Stimulated activated CD8-positive, alpha-beta memory T cell treated with anti-CD3 and anti-CD28 coated beads, Interleukin-7, amount 100 ng/mL, for 24 hours (primary cell): ENCODE measurements at places on chromosomes 16 and 17.

DNA sequence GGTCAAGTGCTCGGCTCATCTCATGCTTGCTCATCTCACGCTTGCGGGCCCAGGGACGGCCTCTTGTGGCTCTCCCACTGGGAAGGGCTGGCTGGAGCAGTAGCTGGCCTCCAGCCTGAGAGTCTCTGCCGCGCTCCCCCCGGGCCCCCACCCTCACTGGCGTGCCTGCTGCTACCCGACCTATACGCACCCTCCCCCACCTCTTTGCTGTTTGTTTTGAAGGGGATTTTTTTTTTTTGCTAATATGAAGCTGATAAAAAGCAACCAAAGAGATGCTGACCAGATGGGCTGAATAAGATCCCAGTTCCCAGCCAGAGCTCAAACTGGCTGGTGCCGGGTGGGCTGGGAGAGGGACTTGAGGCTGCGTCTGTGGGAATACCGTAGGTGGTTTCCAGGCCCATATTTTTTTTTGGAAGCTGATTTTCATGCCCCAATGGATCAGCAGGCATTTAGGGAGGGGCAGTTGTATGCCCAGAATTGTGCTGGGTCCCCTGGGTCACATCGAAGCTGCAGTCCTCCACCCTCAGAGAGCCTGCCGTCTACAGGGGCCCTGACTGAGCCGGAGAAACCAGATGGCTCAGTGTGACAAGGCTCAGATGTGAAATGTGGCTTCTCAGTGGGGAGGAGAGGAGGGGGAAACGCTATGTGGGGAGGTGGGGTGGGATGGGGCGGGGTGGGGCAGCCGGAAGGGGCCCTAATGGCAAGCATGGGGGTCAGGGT, 115.0 kb downstream of the RAP1GAP2 start:
- no peak for DNase-seq

- DNase-seq, result no peak
Observed at GRCh38 chr16:85800321-85800669, 800 bp downstream of the COX4I1 start.

GRCh38 chr16:35746281-35746962, 2287.0 kb downstream of the TP53TG3F start:
- DNase-seq, result no peak

- no peak for DNase-seq
Observed at GRCh38 chr17:49834118-49834743, 13.6 kb downstream of the TAC4 start.

DNA sequence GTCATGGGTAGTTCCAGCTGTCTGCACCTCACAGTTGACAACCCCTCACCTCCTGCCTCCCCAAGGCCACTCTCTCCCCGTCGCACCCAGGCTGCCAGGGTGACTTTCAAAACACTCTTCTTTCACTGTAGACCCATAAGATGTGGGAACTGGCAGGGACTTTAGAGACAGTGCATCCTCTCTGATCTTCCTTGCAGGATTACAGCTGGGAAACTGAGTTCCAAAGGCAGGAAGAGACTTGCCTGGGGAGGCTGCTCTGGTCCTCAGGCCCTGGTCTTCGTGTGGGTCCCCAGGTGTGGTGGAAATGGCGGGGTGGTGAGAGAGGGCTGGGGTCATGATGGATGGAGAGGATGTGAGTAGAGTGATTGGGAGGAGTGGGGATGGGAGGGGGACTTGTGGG, 21.9 kb upstream of the NKD1 start:
- no peak for DNase-seq

- DNase-seq, result no peak
Observed at GRCh38 chr17:27379888-27380533, 76.2 kb upstream of the KSR1 start.

DNA sequence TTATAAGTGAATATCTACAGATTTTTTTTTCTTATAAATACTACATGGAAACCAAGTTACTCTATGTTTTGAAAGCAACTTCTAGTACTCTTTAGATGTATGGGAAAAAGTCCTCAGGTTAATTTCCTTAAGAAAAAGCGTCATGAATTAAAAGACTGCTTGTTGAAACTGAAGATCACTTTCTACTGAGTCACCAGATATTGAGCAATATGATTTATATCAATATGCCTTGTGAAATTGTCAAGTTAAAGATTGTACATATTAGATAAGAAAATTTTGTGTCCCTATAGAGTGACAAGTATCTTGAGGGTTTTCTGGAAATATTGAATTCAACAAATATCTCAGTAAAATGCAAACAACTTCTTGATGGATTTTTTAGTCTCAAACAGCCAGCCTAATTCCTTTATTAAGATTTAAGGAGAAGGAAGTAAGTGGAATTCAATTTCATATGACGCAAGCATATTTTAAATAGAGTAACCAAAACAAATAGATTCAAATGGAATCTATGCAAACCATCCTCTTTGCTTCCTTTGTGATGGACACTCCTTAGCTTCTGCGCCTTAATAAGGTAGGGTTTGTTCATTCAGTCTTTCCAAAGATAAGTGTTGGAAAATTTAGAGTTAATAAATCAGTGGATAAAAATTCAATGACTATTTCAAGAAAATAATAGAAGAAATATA, 16.6 kb downstream of the KRT12 start:
- no peak for DNase-seq

DNA sequence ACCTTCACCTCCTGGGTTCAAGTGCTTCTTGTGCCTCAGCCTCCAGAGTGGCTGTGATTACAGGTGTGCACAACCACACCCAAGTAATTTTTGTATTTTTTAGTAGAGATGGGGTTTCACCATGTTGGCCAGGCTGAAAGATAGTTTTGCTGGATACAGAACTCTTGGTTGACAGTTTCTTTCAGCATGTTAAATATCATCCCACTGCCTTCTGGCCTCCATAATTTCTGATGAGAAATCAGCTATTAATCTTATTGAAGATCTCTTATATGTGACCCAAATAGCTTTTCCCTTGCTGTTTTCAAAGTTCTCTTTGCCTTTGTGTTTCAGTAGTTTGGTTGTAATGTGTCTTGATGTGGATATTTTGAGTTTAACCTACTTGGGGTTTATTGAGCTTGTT, 50.3 kb upstream of the BRD7 start:
- no peak for DNase-seq

DNA sequence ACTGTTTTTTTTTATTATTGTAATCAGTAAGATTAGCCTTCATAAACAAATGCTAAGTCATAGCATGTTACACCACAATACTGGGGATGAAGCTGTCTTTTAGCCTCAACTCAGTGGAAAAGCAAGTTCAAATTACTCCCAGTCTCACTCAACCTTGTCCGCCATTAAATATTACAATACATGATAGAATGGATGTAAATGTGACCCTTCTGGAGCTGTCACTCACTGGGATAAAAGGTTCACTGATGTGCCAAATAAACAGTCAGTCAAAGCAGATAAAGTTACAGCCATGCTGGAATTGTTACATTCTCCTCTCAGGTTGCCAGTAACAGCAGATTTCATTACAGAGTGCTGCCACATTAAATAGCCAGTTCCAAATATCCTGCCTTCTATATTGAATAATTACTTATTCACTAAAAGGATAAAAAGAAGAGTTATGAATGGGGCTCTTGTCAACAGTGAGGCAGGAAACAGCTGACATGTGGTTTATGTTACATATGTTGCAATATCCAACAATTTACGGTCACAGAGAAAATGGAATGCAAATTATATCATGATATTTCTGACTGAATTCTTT, 53.4 kb downstream of the BRIP1 start:
- DNase-seq, result no peak
